Activated T-helper 17 cell treated with anti-CD3 and anti-CD28 coated beads, Interleukin-2, amount 50 U/mL, for 72 hours (primary cell): ENCODE measurements at places on chromosomes 1 and 21.
A peak's percentile ranks its signal among the peaks of the same experiment; 100 is the strongest.

GRCh38 chr1:192439373-192440025 is 122.7 kb downstream of the RGS21 start:
- peak; percentile 79 for ATAC-seq

GRCh38 chr1:213973129-213973528 is 14.6 kb upstream of the PROX1 start:
- ATAC-seq = no peak

GRCh38 chr21:41183575-41183974 is 15.6 kb downstream of the BACE2 start:
- ATAC-seq = no peak

- ATAC-seq = no peak
These were observed 149.1 kb downstream of the DNM3 start for GRCh38 chr1:171990371-171990770.

- ATAC-seq = no peak
These were observed 13.9 kb downstream of the PHLDA3 start for GRCh38 chr1:201455098-201455497.

DNA sequence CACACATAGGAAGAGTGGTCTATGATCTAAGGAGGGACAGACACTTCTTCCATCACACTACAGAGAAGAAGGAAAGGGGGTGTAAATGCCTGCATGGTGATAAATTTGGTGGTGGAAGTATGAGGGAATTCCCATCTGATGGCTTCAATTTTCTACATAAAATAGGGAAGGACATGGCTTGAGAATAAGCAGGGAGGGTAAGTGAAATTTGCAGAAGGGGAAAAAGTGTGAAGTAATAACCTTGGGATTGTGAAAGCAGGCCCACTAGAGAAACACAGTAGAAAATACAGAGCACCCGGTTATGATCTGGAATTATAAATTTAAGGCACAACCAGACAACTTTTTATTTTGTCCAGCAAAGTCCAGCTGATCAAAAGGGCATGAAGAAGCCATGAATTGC is 22.7 kb upstream of the HIVEP3 start:
- ATAC-seq = no peak
